ENCODE measurements at places on chromosomes 11 and 22.

GRCh38 chr11:109619498-109619897, 197.5 kb downstream of the C11orf87 start:
- no peak for DNase-seq

DNA sequence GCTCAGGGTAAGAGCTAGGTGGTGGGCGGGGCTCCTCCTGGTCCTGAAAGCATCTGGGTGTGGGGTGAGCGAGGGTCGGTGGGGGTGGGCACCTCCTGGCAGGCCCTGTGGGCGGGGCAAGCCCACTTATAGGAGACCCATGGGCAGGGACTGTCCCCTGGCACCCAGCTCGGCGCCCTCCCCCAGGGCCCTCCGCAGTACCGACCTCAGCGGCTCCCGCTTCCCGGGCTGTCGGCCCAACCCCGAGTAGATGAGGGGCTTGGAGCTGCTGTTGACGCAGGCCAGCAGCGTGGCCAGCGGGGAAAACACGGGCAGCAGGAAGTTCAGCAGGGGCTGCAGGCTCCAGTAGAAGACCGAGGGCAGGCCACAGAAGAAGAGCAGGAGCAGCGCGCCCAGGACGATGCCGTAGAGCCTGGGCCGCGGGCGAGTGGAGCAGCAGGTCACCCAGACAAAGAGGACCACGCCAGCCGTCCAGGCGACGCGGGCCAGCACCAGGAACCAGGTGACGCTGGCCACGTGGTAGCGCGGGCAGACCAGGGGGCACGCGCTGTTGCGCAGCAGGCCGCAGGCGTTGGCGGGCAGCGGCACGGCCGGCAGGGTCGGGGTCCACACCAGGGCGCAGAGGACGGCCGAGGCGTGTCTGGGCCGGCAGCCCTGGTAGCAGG, 663 bp downstream of the MRGPRG start:
- no peak for DNase-seq

DNA sequence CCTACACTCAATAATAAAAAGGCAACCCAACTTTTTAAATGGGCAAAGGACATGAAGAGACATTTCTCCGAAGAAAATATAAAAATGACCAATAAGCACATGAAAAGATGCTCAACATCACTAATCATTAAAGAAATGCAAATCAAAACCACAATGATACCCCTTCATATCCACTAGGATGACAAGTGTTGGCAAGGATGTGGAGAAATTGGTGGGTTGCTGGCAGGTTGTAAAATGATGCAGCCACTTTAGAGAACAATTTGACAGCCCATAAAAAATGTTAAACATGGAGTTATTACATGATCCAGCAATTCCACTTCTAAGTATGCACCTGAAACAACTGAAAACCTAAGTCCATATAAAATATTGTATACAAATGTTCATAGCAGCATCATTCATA, 73.2 kb upstream of the LMO2 start:
- no peak for DNase-seq

DNA sequence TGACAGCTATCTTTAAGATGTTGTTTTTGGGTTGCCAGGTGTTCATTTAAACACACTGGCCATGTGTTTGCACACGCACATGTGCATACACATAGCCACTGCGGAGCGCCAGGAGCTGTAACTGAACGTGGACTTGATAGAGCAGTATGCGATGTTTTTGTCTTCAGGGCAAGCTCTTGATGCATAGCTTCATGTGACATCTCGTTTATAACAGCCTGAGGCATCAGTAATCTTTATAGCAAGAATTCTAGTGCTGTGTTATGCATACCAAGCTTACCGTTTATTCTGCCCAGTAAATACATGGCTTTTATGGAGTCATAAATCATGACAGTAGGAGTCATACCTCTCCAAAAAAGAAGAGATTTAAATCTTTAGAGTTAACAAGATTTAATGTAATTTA, 87.0 kb downstream of the ATXN10 start:
- DNase-seq: no peak

GRCh38 chr22:39434243-39434653, 22.6 kb upstream of the MGAT3 start:
- no peak for DNase-seq

DNA sequence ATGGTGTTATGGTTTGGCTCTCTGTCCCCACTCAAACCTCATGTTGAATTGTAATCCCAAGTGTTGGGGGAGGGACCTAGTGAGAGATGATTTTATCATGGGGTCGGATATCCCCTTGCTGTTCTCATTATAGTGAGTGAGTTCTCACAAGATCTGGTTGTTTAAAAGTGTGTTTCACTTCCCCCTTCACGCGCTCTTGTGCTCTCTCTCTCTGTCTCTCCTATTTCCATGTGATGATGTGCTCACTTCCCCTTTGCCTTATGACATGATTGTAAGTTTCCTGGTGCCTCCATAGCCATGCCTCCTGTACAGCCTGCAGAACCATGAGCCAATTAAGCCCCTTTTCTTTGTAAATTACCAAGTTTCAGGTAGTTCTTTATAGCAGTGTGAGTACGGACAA, 765.1 kb downstream of the KCNA4 start:
- no peak for DNase-seq

DNA sequence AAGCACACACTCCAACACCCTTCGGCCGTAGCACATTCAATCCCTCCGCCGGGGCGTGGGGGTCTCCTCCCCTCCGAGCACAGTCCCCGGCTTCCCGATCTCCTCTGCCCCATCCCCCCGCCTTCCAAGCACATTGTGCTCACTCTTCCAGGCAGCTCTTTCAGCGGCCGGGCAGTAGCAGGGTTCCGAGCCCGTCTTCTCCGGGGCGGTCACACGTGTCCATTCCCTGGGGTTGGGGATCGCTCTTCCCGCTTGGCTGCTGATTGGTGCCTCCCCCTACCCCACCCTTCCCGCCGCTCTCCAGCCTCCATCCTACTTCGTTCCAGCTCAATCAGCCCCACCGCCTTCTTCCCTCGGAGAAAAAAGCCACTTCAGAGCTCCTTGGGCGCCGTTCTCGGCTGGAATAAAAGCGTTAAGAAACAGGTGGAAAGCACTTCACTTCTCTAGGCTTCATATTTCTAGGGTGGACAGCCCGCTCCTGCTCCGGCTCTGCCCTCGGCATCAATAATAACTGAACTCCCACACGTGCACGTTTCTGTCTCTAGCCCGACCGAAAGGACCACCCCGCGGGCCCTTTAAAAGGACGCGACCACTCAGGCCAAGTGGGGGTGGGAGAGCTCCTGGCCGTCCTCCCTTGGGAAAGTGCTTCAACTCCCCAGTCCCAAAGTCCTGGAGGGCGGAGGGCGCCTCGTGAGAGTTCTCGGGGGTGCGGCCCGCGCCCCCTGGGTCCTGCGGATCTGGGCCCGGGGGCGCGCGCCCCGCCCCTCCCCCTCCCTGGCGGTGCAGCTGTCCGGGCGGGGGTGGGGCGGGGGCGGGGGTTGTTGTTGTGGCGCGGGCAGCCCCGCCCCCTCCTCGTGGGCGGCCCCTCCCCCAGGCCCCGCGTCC, 464 bp upstream of the CECR2 start:
- no peak for DNase-seq

DNA sequence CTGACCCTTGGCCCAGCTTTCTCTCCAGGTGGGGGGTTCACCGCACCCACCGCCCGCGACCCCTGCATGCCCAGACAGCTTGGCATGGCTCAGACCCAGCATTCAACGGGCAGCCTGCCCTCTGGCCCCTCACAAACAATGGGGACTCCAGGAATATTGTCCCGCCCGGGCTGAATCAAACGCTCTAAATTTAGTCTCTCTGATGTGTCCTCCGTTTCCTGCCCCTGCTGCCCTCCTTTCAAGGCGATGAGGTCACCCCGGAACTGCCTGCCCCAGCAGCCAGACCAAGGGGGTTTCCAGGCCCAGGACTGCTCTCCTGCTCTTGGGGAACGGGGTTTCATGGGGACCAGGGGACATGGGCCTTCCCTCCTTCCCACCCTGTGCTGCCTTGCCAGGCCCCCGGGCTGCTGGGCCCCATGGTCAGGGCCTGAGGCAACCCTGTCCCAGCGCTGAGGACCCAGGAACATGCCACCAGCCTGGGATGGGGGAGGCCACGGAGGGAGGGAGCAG, 10.1 kb upstream of the PDGFB start:
- no peak for DNase-seq

- no peak for DNase-seq
Measured at GRCh38 chr11:35786188-35786587, 123.6 kb downstream of the TRIM44 start.

GRCh38 chr22:42639541-42640241, 710 bp downstream of the ATP5MGL start:
- DNase-seq: no peak

- DNase-seq: no peak
Measured at GRCh38 chr22:23014250-23014649, 56.1 kb upstream of the GNAZ start.

GRCh38 chr11:29336727-29337575, 679.9 kb downstream of the KCNA4 start:
- DNase-seq: no peak
